ENCODE measurements at places on chromosomes 4 and X. TPM values are rescaled to one million over a fixed set of nuclear protein-coding genes. Genes with fewer than 3 reads are reported as not detected.
A peak's percentile ranks its signal among the peaks of the same experiment; 100 is the strongest.

The TMEM35A gene
- not detected for total RNA-seq

The TCEAL7 gene
- total RNA-seq, result not detected

The CENPVL2 gene
- not detected for total RNA-seq

The SRD5A3 gene
- total RNA-seq, result 18.2 TPM

The TMEM154 gene
- total RNA-seq, result 0.22 TPM

The DCAF12L2 gene
- not detected for total RNA-seq

The IQCM gene
- total RNA-seq, result not detected

The CLNK gene
- not detected for total RNA-seq

The GLRA3 gene
- total RNA-seq, result not detected

The ABHD18 gene
- total RNA-seq, result 6.9 TPM

The NSG1 gene
- total RNA-seq, result not detected

The DCUN1D4 gene
- total RNA-seq, result 65.2 TPM

The DGKK gene
- not detected for total RNA-seq

GRCh38 chrX:32744921-32745320 is 466.4 kb downstream of the DMD start:
- no peak for DNase-seq

GRCh38 chr4:26992657-26993361 is 132.2 kb downstream of the STIM2 start:
- no peak for DNase-seq

DNA sequence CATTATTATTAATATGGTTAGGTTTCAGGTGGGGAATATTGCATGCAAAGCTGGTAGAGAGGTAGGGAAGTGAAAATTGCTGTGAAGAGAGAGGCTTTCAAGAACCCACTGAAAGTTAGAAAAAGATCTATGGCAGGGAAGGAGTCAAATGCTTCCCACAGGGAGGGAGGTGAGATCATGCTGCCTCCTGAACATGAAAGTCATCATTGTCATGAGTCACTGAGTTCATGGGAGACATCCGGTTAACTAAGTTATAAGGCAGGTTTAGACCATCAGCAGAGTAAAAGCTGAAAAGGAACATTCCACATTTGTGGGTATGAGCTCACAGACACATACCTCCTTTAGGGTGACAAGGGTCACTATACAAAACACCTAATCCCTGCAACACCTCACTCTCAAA is 16.2 kb downstream of the GATB start:
- DNase-seq, result peak; percentile 82

DNA sequence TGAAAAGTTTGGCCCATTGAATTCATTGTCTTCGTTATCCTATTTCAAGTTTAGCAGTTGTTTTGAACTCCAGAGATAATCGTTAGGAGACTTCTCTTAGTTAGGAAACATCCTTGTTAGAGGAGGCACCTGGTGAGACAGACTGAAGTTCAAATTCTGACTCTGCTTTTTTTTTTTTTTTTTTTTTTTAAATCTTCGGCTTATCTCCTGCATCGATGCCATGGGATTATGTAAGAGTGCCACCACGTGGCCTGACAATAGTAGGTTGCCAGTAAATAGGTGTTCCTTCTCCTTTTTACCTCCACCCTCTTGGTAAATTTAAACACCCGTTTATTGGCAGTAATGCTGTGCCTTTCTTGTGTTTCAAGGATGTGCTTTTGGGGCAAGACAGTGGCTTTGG is 149.3 kb downstream of the SOWAHB start:
- DNase-seq, result peak; percentile 57

DNA sequence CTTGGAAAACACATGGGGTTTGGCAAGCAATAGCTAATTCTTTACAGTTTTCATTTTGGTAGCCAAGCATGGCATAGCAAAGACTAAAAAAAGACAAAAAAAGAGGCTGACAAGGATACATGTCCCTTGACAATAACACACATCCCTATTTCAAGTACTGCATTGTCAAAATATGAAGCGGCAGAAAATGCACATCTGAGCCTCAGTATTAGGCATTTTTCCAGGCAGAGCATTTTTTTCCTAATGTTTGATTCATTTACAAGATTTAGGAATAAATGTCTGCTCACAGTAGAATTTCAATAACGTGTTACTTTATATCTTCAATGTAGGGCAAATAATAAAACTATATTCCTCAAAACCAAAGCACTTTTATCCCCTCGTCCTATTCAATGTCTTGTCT is 216.3 kb upstream of the PCDH18 start:
- no peak for DNase-seq

- no peak for DNase-seq
Measured at GRCh38 chrX:16162391-16162790, 4.9 kb upstream of the MAGEB17 start.

DNA sequence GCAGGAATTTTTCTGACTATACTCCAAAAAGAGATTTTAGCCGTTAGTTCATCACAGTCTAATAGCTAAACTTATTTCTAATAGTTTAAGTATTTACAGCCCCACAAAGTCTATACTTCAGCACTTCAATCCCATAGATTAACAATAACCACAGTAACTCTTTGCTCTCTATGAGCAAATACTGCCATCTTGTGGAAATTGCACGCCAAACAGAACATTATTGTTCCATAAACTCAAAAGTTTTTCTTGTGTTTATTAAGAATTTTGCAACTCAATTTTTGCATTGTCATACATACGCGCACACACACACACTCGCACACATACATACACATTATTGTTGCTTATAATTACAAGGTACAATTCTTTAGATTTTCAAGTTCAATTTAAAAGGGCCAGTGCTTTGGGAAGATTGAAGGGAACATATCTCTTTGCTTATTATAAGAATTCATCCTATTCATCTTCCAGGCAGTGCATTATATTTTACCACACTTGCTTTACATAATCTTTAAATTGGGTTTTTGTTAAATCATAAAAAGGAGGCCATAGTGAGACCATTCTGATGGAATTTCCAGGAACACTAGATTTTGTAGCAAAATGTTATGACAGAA is 63.8 kb upstream of the ATOH1 start:
- DNase-seq, result no peak

- no peak for DNase-seq
Measured at GRCh38 chr4:48334900-48335384, 6.4 kb upstream of the SLAIN2 start.

GRCh38 chr4:71860643-71861042 is 76.8 kb upstream of the GC start:
- no peak for DNase-seq

DNA sequence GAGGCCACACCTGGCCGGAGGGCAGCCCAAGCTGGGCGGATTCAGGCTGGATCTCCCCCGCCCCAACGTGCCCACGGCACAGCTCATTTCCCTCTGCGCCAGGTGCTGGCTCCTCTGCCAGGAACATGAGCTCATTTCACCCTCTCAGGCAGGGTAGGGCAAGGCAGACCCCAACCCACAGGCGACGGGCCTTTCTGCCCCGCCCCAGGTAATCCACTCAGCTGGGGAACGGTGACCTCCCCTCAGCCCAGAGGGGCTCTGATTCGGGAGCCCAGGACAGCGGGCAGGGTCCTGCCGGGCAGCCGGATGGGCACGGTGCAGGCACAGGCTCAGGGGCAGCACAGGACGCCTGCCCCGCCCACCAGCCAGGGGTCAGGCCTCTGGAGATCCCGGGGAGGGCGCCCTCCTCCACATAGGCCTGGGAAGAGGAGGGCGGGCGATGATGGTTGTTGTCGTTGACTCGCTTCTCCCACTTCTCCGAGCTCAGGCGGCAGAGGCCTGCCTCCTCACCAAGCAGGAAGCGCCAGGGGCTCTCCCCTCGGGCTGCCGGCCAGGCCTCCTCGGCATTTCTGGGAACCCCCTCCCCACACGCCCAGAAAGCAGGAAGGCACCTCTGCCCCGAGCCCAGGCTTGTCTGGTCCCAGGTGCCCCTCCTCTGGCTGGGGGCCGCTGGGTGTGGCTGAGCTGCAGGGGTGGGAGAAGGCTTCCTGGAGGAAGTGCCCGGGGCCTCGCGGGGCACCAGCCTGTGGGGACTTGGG is 31.1 kb downstream of the TACC3 start:
- DNase-seq, result no peak

DNA sequence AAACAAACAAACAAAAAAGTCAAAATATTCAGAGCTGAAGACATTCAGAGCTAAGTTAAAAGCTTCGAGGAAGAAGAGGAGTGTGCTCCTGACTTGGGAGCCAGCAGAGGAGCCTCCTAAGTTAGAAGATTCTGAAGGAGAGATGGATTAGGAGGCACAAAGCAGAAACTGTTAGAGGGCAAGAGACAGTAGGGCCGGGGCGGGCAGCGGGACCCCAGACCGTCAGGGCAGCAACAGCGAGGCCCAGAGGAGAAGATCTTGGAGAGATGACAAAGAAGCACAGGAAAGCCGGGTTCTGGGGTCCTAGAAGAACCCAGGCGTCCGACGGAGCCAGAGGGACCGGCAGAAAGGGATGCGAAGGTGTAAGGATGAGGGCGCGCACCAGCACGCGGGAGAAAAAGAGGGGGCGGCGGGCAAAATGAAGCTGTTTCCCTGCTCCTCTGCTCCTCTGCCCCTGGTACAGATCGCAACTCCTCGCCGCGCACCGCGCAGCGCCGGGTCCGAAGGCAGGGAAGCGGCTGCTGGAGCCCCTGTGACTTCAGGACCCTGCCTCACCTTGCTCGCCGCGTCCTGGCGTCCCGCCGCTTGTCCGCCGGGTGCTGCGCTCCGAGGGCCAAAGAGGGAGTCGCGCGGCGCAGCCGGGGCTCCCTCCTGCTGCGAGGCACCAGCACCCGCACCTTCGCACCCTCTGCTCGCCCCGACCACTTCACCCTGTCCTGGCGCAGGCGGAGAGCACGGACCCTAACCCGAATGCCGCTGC is 477 bp downstream of the KLHL13 start:
- no peak for DNase-seq

- no peak for DNase-seq
Measured at GRCh38 chr4:119138046-119138445, 2.4 kb downstream of the MYOZ2 start.

GRCh38 chr4:171235521-171235920 is 577.7 kb upstream of the GALNTL6 start:
- DNase-seq, result no peak

DNA sequence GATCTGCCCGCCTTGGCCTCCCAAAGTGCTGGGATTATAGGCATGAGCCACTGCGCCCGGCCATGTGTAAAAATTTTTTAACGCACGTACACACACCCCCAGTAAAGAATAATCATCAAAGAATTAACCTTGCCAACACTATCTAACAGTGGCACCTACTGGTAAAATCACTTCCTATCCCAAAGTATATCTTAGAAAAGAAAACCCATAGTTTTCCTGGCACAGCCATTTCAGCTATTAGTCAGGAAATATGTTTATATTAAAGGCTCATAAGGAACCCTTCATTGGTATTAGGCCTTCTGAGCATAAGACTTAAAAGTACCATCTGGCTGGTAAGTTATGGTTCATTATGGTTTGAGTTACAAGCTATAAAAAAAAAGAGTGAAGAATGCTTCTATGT is 14.1 kb downstream of the S100G start:
- no peak for DNase-seq

- no peak for DNase-seq
Measured at GRCh38 chrX:150162141-150162540, 201.0 kb upstream of the MAMLD1 start.

DNA sequence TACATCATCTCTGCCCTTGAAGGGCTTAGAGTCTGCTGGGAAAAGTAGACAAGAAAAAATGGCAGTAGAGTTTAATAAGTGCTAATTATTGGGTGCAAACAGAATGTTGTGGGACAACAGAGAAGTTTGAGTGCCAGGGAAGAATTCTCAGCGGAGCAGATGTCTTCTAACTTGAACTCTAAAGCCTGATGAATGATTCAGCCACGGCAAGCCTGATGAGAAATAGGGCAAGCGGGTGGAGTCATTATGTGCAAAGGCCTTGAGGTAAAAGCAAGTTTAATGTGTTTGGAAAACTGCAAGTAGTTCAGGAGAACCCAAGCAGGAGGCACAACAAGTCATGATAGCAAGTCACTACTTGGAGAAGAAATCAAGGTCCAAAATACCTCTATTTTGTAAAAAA is 37.5 kb downstream of the GC start:
- DNase-seq, result no peak

DNA sequence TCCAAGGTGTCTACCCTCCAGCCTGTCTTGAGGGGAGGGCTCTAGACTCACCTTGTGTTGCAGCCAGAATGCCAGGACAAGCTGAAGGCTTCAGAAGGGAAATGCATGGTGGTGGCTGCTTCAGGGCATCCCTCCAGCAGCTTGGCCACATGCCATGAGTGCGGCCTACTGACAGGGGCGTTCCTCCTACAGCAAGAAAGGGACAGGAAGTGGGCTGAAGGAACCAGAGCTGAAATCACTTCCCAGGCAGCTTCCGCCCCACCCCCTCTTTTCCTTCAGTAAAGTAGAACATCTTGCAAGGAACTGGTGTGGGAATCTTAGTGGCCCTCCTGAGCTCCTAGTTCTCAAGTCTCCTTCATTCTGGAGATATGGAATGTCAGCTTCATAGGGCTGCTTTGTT is 167.5 kb upstream of the DGKK start:
- DNase-seq, result no peak

GRCh38 chrX:131729295-131729694 is 185.4 kb downstream of the OR13H1 start:
- no peak for DNase-seq

GRCh38 chr4:89570931-89571330 is 263.3 kb upstream of the GPRIN3 start:
- DNase-seq, result no peak

GRCh38 chr4:27043200-27043599 is 182.6 kb downstream of the STIM2 start:
- no peak for DNase-seq

- DNase-seq, result no peak
Measured at GRCh38 chr4:19999276-19999675, 252.4 kb upstream of the SLIT2 start.

DNA sequence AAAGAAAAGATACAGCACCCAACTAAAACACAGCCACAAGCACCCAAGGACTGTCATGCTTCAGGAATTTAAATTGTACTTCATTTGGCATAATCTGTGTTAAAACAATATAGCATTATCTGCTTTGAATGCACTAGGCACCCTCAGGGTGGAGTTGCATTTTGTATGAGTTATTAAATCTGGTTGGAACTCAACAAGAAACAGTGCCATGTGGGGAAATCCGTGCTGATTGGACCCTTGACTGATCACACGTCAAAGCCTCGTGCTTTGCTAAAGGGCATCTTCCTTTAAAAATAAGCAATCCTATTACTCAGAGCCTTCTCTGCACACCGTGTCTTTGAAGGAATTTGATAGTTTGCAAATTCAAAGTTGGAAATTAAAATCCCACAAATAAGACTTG is 35.4 kb downstream of the IGFBP7 start:
- peak; percentile 93 for DNase-seq

- DNase-seq, result no peak
Measured at GRCh38 chrX:25015486-25016360, at the start of gene ARX. ARX (minus strand) TSS chrX:25015965; CDS start chrX:25015737, 228 bp downstream.

DNA sequence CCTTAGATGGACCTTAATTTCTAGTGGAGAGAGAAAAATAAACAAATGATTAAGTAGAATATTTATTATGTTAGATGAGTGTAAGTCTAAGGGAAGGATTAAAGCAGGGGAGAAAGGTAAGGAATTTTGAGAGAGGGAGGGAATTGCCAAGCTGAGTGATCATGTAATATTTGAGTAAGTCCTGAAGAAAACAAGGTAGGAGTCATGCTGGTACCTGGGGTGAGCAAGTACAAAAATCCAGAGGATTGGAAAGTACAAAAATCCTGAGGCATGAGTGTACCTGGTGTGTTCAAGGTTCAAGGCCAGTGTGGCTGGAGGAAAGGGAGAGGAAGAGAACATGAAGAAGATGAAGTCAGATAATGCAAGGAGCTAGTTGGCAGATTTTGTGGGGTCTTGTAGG is 87.2 kb upstream of the MYOZ2 start:
- no peak for DNase-seq

Measured in SJSA1 (cell line).